ENCODE measurements at places on chromosomes 12 and 14. TPM values are rescaled to one million over a fixed set of nuclear protein-coding genes. Genes with fewer than 3 reads are reported as not detected.

The LAG3 gene
- 269 TPM for total RNA-seq

The SYNDIG1L gene
- not detected for total RNA-seq

The IL26 gene
- 7.7 TPM for total RNA-seq

The PPP1CC gene
- total RNA-seq: 459 TPM

The TDRD9 gene
- total RNA-seq: 0.19 TPM

The SRSF5 gene
- total RNA-seq: 319 TPM

The ARG2 gene
- total RNA-seq: 4.7 TPM

The AVPR1A gene
- not detected for total RNA-seq

The CARMIL3 gene
- 1.5 TPM for total RNA-seq

The ISCA2 gene
- 20.8 TPM for total RNA-seq

The LGALS3 gene
- 12.2 TPM for total RNA-seq

The SDS gene
- total RNA-seq: not detected

The SLC6A15 gene
- not detected for total RNA-seq

The RPL41 gene
- 3,831 TPM for total RNA-seq

The VRTN gene
- not detected for total RNA-seq

The ACRBP gene
- total RNA-seq: 0.47 TPM

The OR6C2 gene
- total RNA-seq: not detected

The NEUROD4 gene
- not detected for total RNA-seq

The RIMKLB gene
- total RNA-seq: 0.68 TPM

The BATF gene
- 175 TPM for total RNA-seq
